M059J (cell line): ENCODE measurements at places on chromosomes 13 and 19. TPM values are rescaled to one million over a fixed set of nuclear protein-coding genes. Genes with fewer than 3 reads are reported as not detected.

GRCh38 chr19:58042495-58043340, 8.9 kb downstream of the ZSCAN1 start:
- no peak for DNase-seq

KLHL26 gene
- total RNA-seq, result 2.2 and 3.6 TPM in 2 replicates

NUDT15 gene
- total RNA-seq, result 16.7 and 24.2 TPM in 2 replicates

KIR3DL2 gene
- total RNA-seq, result not detected in 2 replicates

CLEC4M gene
- total RNA-seq, result not detected in 2 replicates

GRCh38 chr13:98396071-98396710, 180.7 kb downstream of the STK24 start:
- DNase-seq, result no peak

DNA sequence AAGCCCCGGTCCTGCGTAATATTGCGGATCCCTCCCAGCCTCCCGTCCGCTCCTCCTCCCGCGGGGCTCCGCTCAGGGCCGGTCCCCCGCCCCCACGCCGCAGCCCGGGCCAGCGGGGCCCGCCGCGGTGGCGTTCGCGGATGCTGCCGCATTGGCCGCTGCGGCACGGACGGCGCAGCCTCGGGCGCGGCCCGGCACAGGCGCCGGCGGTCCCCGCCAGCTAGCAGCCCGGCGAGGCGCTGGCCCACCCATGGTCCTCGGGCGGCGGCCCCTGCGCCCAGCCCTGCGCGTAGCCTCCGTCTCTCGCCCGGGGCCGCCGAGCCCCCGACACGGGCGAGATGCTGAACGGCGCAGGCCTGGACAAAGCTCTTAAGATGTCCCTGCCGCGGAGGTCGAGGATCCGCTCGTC, at the start of gene ATP8A2:
ATP8A2 (plus strand) TSS at position 100 of the 409 bp plus-strand sequence; CDS start at position 339, 239 bp downstream.
- DNase-seq, result no peak

LHFPL6 gene
- total RNA-seq, result 24.9 and 39.0 TPM in 2 replicates

DNA sequence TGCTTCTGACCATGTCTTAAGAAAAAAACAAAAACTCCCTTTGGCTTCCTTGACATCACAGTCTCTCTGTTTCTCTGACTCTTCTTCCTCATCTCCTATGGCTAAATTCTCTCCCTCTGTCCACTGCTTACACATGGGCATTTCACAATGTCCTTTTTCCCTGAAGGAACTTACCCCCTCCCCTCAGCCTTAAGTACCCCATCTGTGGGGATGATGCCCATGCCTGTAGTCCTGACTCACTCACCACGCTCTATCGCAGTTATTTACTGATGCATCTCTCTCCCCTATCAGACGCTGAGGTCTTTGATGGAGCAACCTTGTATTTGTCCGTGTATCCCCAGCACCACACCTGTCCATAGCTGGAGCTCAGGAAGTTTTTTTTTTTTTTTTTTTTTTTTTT, 32.4 kb downstream of the ACTN4 start:
- peak; percentile 73 for DNase-seq

TLE2 gene
- not detected in 2 replicates for total RNA-seq

DNA sequence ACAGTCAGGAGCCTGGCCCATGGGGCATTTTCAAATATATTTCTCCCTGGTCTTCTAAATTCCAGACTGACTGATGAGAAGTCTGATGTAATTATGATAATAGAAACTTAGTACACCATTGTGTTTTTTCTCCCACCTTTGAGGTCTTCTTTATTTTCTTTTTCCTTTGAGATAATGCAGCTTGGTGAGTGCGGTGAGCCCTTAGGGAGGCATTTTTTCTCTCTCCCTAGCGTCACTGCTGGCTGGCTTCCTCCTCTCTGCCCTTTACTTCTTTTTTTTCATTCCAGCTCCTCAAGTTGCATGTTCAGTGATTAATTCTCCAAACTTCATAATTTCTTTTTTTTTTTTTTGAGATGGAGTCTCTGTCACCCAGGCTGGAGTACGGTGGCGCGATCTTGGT, 12.8 kb upstream of the CDC42EP5 start:
- no peak for DNase-seq

IGFL1 gene
- not detected in 2 replicates for total RNA-seq

DNA sequence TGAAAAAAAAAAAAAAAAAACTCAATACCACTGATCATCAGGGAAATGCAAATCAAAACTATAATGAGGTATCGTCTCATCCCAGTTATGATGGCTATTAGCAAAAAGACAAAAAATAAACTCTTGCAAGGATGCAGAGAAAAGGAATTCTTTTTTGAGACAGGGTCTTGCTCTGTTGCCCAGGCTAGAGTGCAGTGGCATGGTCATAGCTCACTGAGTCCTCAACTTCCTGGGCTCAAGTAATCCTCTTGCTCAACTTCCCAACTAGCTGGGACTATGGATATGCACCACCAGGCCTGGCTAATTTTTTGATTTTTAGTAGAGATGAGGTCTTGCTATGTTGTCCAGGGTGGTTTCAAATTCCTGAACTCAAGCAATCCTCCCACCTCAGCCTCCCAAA, 59.5 kb downstream of the MICU2 start:
- DNase-seq, result no peak

PRR19 gene
- 0.30 and 2.1 TPM in 2 replicates for total RNA-seq

GRCh38 chr19:6260912-6261650, 18.7 kb downstream of the MLLT1 start:
- DNase-seq, result peak; percentile 25

DNA sequence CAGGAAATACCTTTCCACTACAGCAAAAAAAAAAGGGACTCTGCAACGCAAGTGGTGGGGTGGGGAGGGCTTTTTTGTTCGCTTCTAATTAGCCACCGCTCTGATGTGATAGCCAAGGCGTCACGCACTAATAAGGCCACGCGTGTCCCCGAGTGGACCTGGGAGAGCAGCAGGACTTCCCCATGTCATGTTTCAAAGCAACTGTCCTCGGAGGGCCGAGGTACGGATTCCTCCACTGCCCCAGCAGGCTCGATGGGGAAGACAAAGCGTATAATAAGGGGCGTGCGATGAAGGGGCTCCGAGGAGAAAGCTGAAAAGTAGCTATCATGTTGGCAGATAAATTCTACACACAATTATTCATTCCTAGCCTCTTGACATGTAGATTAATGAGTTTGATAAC, 179.7 kb upstream of the ZNF507 start:
- no peak for DNase-seq

DNA sequence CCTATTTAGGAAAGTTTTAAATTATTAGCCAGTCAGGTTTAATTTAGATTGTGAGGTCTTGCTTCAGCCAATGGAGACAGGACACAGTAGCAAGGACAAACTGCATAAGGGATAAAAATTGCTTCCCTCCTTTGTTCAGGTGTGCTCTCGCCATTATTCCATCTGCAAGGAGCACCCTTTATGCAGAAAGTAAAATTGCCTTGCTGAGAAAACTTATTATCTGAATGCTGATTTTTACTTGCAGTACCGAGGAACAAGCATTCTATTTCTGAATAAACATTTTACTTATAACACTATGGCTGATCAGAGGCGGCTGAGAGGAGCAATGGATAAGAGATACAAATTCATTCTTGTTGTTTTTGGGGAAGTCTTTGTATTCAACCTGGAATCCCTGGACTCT, 8.0 kb downstream of the CYP4F22 start:
- DNase-seq, result no peak

DNA sequence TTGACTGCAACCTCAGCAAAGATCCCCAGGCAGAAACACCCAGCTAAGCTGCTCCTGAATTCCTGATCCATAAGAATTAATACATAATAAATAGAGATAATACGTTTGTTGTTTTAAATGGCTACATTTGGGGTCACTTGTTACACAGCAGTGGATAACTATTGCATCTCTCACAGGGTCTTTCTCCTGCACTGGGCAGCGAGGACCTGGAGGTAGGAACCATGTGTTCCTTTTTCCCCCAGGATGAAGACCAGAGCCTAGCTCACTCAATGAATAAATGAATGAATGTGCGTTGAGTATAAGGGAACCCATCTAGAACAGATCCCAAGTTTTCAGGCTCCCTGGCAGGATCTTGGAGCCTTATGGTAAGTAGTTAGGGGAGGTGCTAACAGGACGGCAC, 30.7 kb downstream of the F2RL3 start:
- DNase-seq, result no peak

GRCh38 chr13:59603646-59604045, 560.1 kb downstream of the DIAPH3 start:
- no peak for DNase-seq

ZNF581 gene
- total RNA-seq, result 12.6 and 15.9 TPM in 2 replicates

- no peak for DNase-seq
These were observed 20.8 kb downstream of the ADGRL1 start for GRCh38 chr19:14185158-14185557.
